ENCODE measurements at places on chromosomes 7 and 10.

DNA sequence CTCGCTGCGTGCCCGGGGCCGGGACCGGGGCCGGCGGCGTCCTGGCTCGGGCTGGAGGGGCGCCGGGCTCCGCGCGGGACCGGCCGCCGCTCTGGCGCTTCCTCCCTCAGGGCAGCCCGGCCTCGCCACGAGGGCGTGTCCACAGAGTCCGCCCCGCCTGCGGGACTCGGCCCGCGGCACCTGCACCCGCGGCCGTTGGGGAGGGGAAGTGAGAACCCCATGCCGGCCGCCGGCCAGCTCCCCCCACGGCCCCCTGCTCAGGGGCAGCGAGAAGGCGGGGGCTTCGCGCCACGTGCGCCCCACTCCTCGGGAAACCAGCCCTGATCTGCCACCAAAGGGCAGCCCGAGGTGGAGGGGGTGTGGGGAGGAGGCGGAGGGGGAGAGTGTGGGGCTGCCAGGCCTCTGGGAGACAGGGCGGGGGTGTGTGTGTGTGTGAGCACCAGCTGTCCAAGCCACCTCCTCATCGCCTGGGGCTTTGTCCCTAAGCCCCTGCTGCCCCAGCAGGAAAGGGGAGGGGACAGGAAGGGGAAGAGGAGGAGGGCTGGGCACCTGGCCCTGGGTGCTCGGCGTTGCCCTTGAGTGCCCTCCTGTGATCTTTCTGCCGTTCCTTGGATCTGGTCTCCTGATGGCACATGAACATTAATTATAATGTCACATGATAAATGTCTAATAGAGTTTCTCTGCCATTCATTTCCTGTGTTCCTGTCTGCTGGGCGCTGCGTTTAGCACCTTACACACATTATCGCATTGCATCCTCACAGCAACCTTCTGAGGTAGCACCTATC, at the start of gene PIK3AP1:
Gene PIK3AP1 (minus strand): TSS at position 93 of the 785 bp plus-strand sequence. CDS start 120 bp downstream, outside the sequence.
- DNase-seq, result peak; percentile 22

GRCh38 chr10:124010024-124010423, 83.4 kb downstream of the CHST15 start:
- DNase-seq, result no peak

- DNase-seq, result no peak
These were observed 12.7 kb upstream of the MACC1 start for GRCh38 chr7:20229646-20230500.

GRCh38 chr10:130177250-130177649, 41.1 kb downstream of the GLRX3 start:
- DNase-seq, result no peak

- no peak for DNase-seq
These were observed 35.3 kb downstream of the CDC14C start for GRCh38 chr7:48959676-48960075.

- no peak for DNase-seq
These were observed 21.2 kb upstream of the IGF2BP3 start for GRCh38 chr7:23491502-23491901.

- no peak for DNase-seq
These were observed 3.1 kb downstream of the WDR91 start for GRCh38 chr7:135208102-135208793.

GRCh38 chr10:103677486-103678177, 177.7 kb downstream of the SH3PXD2A start:
- DNase-seq, result no peak

DNA sequence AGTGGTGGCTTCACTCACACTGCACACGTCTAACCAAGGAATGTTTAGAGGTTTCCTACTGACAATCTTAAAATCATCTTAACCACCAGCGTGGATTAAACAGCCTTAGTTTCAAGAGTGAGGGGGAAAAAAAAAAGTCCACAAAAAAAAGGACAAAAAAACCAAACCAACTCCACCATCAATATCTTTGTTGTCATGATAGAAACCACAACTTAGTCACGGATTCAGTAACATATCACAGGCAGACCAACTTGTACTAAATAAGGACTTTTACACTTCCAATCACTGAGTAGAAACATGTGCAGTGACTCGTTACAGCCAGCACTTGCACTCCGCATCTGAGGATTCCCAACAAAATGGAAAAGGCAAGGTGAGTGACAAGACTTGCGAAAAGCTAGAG, 46.5 kb downstream of the FAM171A1 start:
- DNase-seq, result no peak

DNA sequence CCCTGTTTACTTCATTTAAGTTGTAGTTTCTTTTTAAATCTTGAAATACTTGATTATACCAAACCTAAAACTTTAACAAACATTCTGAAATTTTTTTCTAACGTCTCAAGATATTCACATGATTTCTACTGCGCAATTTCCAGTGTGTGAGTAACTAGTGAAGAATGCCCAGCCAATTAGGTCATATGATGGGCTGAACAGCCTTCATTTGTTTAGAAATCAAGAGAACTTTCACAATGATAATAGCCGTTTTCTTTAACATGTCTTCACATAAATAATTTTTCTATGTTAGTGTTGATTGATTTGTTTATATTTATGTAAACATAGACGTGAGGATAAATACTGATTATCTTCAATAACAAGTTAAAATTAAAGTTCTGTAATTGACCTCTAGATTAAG, 21.8 kb downstream of the STAM start:
- no peak for DNase-seq

DNA sequence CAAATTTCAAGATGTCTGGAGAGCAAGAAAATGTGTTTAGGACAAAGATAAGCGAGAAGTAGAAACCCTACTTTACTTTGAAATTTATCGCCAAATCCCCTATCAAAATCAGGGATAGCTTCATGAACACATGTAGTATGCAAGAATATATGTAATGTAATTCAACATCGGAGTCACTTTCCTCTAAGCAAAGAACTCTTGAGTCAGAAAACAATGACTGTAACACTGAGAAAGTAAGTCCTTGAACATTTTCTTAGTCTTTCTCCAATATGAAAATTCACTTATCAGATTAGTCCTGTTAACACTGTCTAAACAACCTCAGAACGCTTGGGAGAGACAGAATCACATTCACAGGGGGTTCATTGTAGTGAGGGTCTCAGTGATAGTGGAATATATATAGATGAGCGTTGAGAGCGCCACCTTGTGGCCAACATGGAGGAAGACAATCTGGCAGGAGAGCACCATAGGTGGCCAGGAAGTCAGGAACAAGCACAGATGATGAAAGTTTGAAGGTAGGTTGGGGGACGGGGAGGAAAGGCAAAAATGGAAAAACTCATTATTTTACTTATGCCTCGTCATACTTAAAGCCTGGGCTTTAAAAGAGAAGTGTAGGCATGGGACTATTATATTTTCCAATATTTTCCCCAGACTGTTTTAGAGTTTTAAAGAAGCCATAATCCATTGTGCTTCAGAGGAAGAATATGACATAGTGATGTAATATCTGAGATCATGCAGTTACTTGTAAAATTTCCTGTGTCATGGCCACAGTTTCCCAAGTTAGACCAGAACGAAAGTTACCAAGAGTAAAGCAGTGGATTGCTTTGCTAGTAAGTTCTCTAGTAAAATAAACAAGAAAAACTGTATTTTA, 115.5 kb upstream of the GNAI1 start:
- peak; percentile 71 for DNase-seq

DNA sequence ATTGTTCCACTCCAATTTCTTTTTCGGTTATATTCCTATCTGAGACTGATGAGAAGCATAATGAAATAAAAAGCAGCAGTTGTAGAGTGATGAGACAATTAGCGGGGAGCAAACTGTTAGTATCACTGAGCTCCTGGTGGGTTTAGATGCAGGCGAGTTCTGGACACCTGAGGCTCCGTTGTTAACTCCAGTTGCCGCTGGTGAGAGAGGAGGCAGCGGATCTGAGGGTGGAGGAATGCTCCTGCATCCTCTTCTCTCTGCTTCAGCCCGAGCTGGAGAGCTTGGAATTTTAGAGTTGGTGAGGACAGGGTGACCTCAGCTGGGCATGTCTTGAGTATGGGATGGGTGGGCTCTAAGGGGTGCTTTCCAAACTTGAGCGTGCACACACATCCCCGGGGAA, 31.4 kb downstream of the LRMDA start:
- no peak for DNase-seq

GRCh38 chr7:360454-361100, 70.6 kb downstream of the FOXL3 start:
- DNase-seq, result no peak

- DNase-seq, result peak; percentile 61
These were observed 1.2 kb downstream of the COL26A1 start for GRCh38 chr7:101363734-101364374.

- no peak for DNase-seq
These were observed 2.0 kb upstream of the SFR1 start for GRCh38 chr10:104119996-104120395.

DNA sequence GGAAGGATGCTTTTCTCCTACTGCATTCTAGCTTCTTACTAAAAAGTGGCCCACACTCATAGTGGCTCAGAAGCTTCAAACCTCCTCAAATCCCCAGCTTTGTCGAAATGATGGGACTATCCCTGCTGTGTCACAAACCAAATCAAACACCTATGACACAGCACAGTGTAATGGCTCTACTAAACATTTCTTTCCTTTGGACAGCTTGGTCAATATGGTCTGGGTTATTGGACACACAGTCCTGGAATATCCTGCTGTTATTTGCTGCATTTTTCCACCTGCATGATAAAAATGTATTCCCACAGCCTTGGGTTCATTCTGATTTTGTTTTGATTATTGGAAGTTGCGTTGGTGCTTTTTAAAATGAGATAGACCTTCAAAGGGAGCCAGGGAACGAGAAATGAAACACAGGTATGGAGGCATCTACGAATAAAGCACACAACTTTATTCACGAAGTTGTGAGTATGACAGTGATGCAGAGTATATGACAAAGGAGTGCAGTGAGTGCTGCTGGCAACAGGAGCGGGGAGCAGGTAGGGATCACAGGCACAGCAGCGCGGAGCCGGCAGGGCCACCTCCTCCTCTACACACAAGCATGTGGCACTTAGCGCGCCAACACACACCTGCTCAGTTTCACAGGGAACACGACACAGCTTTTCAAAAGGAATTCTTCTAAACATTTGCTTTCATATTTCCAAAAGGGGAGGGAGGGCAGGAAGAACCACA, 26.5 kb upstream of the AFAP1L2 start:
- DNase-seq, result no peak

DNA sequence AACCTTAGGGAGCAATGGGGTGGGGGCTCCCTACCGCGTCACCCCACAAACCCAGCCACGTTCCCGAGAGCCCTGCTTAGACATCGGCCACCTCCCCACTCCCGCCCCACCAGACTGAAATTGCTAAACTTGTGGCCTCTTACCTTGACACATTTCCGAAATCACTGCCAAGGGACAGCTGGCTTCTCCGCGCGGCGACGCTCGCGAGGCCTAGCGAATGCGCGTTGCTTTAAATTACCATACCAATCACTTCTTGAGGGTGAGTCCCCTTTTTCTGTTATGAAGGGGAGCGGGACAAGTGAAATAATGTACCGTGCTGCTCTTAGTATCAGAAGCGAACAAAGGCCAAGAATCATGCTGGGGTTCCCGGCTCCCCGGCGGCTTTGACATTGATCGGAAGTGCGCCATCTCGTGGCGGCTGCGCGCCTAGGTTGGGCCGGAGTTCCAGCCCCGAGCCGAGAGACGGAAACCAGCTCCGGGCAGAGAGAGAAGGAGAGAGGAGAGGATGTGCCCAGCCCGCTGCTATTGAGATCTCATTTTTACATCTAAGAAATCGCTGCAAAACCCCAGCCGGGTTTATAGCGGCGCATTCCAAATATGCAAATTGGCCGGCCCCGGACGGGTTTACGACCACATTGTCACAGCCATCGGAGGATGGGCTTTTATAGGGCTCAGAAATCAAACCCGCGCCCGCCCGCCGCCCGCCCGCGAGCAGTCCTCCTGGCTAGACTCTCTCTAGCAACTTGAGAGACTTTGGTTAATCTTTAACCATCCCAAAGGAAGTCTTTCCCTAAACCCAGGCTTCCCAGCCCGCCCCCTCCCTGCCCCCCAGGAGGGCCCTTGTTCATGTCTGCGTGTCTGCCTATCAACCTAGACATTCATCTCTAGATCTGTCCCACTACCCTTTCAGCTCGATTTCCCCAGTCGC, 5.3 kb downstream of the HOXA11 start:
- DNase-seq, result peak; percentile 62

DNA sequence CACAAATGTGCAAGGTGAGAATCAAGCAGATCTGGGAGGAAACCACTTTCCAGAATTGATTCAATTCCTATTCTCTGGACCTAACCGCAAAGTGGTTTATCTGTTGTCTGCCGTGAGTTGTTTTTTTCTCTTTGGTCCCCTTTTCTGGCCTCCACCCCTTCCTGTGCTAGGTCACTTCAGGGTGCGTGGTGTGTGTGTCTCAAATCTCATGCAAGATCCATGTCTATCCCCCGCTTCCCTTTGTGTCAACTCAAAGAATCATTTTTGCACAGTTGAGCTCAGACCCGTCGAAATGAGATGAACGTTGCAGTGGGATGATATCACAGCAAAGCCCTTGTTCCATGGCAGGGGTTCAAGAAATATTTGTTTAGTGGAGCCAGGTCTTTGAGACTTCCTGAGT, 184.5 kb downstream of the GATA3 start:
- no peak for DNase-seq

DNA sequence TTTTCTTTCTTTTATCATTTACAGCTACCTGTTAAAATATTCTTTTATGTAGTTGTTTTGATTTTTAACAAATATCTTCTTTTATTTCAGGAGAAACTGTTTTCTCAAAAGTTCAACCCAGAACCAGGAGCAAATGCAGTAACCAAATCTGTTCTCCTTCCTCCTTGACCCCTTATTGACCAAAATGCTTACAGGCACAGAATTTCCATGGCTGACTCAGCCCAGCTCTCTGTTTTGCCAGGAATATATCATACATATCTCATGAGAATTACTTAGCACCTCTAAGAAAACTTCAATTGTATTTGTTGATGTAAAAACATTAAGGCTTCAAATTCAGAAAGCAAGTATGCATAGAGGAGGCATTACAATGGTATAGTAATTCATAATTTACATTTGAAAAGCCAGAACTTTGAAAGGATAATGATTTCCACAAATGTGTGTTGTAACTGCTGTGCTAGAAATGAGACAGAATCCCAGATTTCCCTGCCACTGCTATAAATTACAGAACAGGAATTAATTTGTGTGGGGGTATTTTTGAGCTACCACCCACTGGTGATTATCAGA, 2.2 kb downstream of the GSAP start:
- no peak for DNase-seq

- DNase-seq, result peak; percentile 35
These were observed 1.2 kb downstream of the TPK1 start for GRCh38 chr7:144834641-144835144.

DNA sequence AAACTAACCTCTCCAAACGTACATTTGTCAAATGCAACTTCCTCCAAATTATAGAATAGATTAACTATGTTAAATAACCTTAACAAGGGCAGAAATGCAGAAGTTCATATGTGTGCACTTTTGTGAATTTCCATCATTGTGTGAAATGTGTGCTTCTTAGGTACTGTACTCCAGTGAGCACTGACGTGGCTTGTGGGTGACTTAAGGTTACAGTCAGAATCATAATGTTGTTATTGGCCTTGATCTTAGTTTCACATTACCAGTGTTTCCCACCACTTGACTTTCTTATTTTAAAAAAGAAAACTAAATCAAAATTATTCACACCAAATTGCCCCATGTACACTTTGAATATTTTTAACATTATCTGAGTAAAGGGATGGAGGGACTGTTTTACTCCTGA, 155.1 kb upstream of the FZD8 start:
- no peak for DNase-seq

GRCh38 chr10:70905071-70906021, 17.0 kb upstream of the PCBD1 start:
- no peak for DNase-seq

- DNase-seq, result peak; percentile 85
These were observed 55.8 kb downstream of the RBM17 start for GRCh38 chr10:6144406-6145165.
